Smooth muscle cell of trachea (primary cell): ENCODE measurements at places on chromosomes 4 and X. TPM values are rescaled to one million over a fixed set of nuclear protein-coding genes. Genes with fewer than 3 reads are reported as not detected.

Gene FAM236B
- not detected in 2 replicates for total RNA-seq

Gene TMPRSS11B
- not detected in 2 replicates for total RNA-seq

Gene MAOB
- 2.5 and 7.7 TPM in 2 replicates for total RNA-seq

Gene ABCG2
- 1.0 and 1.7 TPM in 2 replicates for total RNA-seq

Gene PPEF2
- not detected in 2 replicates for total RNA-seq

Gene COX7B2
- not detected in 2 replicates for total RNA-seq

Gene ATP1B4
- not detected in 2 replicates for total RNA-seq
